ENCODE measurements at places on chromosomes 3 and 15. TPM values are rescaled to one million over a fixed set of nuclear protein-coding genes. Genes with fewer than 3 reads are reported as not detected.

Gene BCL2A1
- not detected for total RNA-seq

Gene GSK3B
- 71.4 TPM for total RNA-seq

Gene GABRB3
- 0.85 TPM for total RNA-seq

Gene SLC24A1
- total RNA-seq: 10.2 TPM

Gene NSUN3
- total RNA-seq: 13.5 TPM

Gene FBN1
- total RNA-seq: 697 TPM

Gene ECE2
- not detected for total RNA-seq

Gene LRRIQ4
- total RNA-seq: 0.16 TPM

Gene SEC11A
- 128 TPM for total RNA-seq

Gene SSUH2
- total RNA-seq: not detected

Gene PEX5L
- 0.24 TPM for total RNA-seq

Gene NANOGP8
- not detected for total RNA-seq

Gene LEO1
- total RNA-seq: 14.1 TPM

Gene NEK10
- total RNA-seq: 10.9 TPM

Gene DOCK3
- 0.16 TPM for total RNA-seq

Gene FOXB1
- not detected for total RNA-seq

Gene SLC12A8
- total RNA-seq: 9.7 TPM

Gene PCLAF
- 8.8 TPM for total RNA-seq

Gene FSD2
- not detected for total RNA-seq

Gene SAMD7
- total RNA-seq: not detected

Gene FGD5
- total RNA-seq: 0.12 TPM

Gene GUCA1C
- not detected for total RNA-seq
